ENCODE measurements at places on chromosomes 5 and 9. TPM values are rescaled to one million over a fixed set of nuclear protein-coding genes. Genes with fewer than 3 reads are reported as not detected.
A peak's percentile ranks its signal among the peaks of the same experiment; 100 is the strongest.

ANKRD34B gene
- total RNA-seq = 3.6 TPM

CDHR2 gene
- total RNA-seq = 1.1 TPM

EGFLAM gene
- 1.1 TPM for total RNA-seq

DNA sequence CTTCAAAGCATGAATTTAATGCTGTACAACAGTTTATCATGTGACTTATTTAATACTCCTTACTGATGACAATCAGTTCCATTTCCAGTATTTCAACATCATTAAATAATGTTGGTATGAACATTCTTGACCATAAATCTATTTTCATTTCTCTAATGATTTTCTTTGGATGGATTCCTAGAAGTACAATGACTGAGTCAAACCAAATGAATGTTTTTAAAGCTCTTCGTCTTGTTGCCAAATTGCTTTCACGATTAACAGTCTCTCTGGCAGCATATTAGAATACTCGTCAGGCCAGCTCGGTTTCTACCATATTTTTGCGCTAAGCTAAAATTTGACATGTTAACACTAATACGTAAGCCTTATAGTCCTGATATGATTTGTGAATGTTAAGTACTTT is 197.0 kb downstream of the TRPM3 start:
- H3K27ac ChIP-seq = no peak overlapping the region
- no peak overlapping the region for H3K4me3 ChIP-seq
- no peaks in the 10 kb centered on the region for H3K4me1 ChIP-seq
- H3K36me3 ChIP-seq = no peaks in the 10 kb centered on the region
- no peak for DNase-seq

- peak overlapping the region; percentile 43 for H3K4me3 ChIP-seq
- H3K27ac ChIP-seq = peak overlapping the region; percentile 96
- H3K27me3 ChIP-seq = no peaks in the 10 kb centered on the region
- DNase-seq = no peak
- no peaks in the 10 kb centered on the region for H3K36me3 ChIP-seq
- peaks cover 59% of the 10 kb centered on the region for H3K4me1 ChIP-seq
These were observed 10.4 kb downstream of the ENHO start for GRCh38 chr9:34512131-34513078.

GRCh38 chr5:177610770-177611445 is 11.0 kb downstream of the B4GALT7 start:
- no peak overlapping the region for H3K4me3 ChIP-seq
- H3K4me1 ChIP-seq = peaks cover 17% of the 10 kb centered on the region
- H3K36me3 ChIP-seq = no peaks in the 10 kb centered on the region
- no peak overlapping the region for H3K27ac ChIP-seq

GRCh38 chr5:145393426-145393825 is 441.7 kb downstream of the PRELID2 start:
- no peak overlapping the region for H3K27ac ChIP-seq
- H3K36me3 ChIP-seq = peaks cover 11% of the 10 kb centered on the region
- H3K27me3 ChIP-seq = no peaks in the 10 kb centered on the region
- no peak for DNase-seq

GRCh38 chr9:108278341-108278740 is 577.4 kb downstream of the ACTL7B start:
- H3K4me3 ChIP-seq = no peak overlapping the region
- H3K27ac ChIP-seq = no peak overlapping the region
- H3K36me3 ChIP-seq = no peaks in the 10 kb centered on the region
- DNase-seq = no peak
- no peaks in the 10 kb centered on the region for H3K4me1 ChIP-seq
- H3K27me3 ChIP-seq = no peaks in the 10 kb centered on the region

DNA sequence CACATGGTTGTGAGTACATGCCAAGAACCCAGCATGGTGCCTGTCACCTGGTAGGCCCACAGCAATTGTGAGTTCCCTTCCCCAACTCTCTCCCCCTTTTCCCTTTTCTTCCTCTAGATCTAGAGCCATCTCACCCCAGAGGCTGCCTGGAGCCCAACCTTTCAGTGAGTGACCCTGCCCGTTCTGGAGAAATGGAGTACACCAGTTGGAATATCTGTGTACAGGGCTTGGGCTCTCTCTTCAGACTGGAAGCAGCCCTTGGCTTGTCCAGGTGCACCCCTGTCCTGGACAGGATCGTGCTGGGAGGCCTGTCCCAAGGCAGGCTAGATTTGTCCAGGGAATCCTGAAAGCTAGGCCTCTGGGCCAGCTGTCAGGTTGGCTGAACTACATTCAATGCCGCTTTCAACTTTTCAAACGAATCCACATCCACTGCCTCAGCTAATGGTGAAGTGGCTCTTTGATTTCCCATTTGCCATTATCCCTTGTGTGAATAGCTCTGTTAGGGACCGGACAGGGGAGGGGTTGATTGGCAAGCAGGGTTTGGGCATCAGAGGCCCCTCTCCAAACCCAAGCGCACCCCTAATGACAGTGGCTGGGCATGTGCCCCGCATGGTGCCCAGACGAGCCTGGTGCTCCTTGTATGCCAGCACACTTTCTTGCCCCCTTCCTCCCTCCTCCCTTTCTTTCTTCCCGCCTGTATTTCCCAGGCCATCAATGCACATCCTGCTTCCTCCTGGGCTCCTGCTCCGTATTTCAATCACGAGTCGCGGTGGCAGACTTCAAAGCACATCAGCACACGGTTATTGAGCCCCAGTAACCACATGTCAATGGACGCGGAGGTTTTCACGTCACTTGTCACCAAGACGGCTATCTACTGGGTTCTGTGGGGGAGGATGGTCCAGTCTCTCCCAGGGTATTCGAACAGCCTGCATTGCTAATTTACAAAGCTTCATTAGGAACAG is 211.2 kb downstream of the DAB2IP start:
- no peak for DNase-seq
- H3K27ac ChIP-seq = no peak overlapping the region
- H3K4me1 ChIP-seq = peaks cover 37% of the 10 kb centered on the region
- H3K27me3 ChIP-seq = no peaks in the 10 kb centered on the region
- H3K36me3 ChIP-seq = no peaks in the 10 kb centered on the region

GRCh38 chr5:91494447-91494996 is 111.4 kb upstream of the ARRDC3 start:
- peaks cover 13% of the 10 kb centered on the region for H3K4me1 ChIP-seq
- H3K27me3 ChIP-seq = no peaks in the 10 kb centered on the region
- no peak overlapping the region for H3K27ac ChIP-seq
- no peak overlapping the region for H3K4me3 ChIP-seq
- no peak for DNase-seq

DNA sequence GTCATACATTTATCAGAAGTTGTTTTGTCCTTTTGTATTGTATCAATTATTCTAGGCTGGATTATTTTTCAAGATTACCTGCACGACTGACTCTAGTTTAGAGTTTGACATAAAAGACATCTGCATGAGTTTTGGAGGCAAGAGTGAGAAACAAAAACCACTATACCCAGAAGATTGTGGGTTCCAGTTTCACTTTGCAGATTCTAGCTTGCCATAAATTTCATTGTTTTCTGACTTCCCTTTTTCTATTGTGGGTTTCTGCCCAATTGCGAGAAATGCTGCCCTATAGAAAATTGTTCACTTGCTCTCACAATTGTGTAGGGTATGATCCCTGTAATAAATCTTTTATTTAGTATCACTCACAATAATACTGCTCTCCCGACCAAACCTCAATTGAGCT is 1043.4 kb upstream of the CDH10 start:
- no peak for DNase-seq
- H3K27me3 ChIP-seq = no peaks in the 10 kb centered on the region
- no peak overlapping the region for H3K27ac ChIP-seq

Measured in WTC11 (cell line).